ENCODE measurements at places on chromosomes 16 and 17. TPM values are rescaled to one million over a fixed set of nuclear protein-coding genes. Genes with fewer than 3 reads are reported as not detected.

DNA sequence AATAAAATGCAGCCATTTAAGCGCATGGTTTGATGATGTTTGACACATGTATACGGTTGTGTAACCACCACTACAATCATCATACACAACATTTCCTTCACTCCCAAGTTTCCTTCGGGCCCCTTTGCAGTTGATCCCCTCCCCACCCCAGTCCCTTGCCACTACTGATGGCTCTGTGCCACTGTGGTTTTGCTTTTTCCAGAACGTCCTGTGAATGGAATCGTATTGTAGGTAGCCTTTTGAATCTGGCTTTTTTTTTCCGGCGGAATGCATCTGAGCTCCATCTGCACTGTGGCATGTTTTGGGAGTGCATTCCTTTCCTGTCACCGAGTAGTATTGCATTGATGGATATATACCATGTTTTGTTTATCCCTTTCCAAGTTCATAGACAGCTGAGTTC is 15.1 kb upstream of the MAP2K3 start:
- no peak for DNase-seq

MAP2K4 gene
- 22.9 TPM for total RNA-seq

DNA sequence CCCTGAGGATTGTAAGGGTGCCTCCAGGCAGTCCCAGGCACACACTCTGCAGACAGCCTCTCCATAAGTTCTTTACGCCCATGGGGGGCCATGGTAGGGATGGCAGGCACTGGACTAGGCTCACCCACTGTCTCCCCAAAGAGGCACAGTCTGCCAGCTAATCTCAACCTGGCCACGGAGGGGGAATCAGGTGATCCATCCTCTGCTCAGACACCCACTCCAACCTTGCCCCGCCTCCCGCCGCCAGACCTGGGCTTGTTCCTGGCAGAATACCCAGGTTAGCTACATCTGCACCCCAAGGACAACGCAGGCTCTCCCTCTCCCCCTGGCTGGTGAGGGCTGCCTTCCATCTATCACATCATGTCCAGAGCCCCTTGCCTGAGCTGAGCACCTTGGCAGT is 1.2 kb downstream of the NLGN2 start:
- DNase-seq = no peak

DNA sequence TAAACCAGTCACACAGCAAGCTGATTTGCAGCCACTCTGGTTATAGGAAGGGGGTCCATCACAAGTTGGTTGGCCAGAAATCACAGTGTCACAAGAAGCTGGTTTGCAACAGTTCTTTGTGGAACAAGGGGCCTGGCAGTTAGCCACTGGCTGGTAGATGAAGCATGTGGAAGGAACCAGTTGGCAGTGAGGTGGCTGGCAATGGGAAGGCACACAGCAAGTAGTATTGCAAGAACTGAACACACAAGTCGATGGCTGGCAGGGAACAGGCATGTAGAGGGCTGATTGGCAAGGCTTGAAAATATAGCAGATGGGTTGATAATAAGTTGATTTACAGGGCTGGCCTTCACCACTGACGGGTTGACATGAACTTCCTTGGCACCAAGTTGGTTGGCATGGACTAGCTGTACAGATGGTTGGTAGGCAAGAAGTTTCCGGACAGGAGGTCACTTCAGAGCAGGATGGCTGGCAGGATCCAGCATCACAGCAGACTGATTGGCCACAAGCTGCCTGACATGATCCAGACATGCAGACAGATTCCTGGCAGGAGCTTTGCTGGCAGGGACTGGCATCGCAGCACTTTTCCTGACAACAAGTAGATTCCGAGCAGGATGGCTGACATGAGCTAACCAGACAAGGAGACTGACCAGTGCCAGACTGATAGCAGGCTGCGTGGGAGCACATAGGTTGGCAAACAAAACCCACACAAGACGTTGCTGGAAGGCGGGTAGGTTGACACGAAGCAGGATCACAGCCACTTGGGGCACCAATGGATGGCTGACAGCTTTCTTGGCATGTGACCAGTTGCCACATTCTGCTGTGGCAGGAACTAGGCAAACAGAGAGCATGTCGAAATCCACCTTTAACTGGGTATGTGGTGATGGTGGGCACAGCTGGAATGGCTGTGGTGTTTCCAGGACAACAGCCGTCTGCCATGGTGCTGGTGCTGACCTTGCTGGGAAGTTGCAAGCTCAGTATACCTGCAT is at the start of gene KRTAP29-1:
KRTAP29-1 (minus strand) TSS at position 936 of the 986 bp plus-strand sequence; CDS start at position 936, 0 bp downstream.
- DNase-seq = no peak

GRCh38 chr16:84610376-84610775 is 7.5 kb downstream of the COTL1 start:
- DNase-seq = no peak

All from MG63 (cell line).